ENCODE measurements at places on chromosomes 12 and 14.
A peak's percentile ranks its signal among the peaks of the same experiment; 100 is the strongest.

GRCh38 chr12:6193853-6194815 is 6.1 kb upstream of the CD9 start:
- no peak for DNase-seq

- DNase-seq, result no peak
Measured at GRCh38 chr12:104163631-104164030, 25.6 kb upstream of the NFYB start.

DNA sequence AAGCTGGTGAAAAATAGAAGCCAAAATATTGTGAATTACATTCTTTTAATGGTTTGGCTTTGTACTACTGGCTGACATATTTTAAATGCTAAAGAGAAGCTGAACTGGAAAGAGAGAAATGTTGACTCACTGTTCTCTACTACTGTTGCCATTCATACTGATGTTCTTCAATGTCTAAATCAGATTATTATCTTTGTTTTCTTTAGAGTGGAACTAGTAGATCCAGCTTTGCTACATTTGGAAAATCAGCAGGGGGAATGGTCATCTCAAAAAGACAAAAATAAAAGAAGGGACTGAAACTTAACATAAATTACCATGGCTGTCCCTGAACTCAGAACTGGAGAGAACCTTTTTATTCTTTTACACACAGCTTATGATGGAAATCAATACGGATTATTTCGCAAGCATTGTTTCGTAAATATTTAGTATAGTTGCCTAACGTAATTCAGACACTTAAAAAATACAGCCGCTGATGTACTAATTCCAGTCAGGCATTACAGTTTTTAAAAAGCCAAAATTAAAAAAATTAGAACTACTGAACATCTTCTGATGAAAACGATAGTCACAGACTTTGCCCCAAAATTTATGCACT is 76.3 kb upstream of the OTX2 start:
- no peak for DNase-seq

GRCh38 chr12:23534196-23534595 is 415.3 kb downstream of the SOX5 start:
- no peak for DNase-seq

DNA sequence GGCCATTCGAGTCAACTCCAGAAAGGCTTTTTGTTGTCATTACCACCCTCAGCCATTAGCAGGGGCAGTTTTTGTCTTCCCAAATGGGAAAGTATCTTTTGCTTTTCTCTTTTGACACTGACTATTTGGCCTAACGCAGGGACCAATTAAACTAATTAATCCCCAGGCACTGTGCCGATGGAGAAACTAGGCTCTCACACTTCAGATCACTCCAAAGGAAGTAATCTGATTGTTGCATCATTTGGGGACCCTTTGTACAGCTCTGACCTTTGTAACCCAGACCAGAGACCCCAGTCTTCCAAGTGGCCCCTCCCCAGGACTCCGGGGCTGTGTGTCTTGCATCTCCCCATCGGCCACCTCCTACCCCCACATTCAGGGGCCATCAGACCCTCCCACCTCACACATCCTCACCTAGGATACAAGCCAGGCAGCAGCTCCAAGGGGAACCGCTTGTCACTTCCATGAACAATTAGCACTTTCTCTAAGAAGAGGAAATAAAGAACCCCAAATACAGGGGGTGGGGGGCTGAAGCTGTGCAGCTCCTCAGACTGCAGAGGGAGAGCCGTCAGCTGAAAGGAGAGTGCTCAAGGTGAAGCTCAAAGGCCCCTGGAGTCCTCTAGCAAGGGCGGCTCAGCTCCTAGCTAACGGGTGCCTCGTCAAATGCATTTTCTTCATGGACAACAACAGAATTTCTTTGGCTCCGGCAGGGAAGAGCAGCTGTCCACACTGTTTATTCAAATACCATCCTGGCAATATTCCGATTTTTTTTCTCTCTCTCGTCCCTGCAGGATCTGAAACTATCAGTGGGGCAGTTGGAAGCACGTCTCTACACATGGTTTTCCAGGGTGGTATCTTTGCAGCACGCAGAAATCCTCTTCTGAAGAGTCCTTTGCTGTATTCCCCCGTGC is 64.3 kb upstream of the DIO3 start:
- DNase-seq, result no peak

DNA sequence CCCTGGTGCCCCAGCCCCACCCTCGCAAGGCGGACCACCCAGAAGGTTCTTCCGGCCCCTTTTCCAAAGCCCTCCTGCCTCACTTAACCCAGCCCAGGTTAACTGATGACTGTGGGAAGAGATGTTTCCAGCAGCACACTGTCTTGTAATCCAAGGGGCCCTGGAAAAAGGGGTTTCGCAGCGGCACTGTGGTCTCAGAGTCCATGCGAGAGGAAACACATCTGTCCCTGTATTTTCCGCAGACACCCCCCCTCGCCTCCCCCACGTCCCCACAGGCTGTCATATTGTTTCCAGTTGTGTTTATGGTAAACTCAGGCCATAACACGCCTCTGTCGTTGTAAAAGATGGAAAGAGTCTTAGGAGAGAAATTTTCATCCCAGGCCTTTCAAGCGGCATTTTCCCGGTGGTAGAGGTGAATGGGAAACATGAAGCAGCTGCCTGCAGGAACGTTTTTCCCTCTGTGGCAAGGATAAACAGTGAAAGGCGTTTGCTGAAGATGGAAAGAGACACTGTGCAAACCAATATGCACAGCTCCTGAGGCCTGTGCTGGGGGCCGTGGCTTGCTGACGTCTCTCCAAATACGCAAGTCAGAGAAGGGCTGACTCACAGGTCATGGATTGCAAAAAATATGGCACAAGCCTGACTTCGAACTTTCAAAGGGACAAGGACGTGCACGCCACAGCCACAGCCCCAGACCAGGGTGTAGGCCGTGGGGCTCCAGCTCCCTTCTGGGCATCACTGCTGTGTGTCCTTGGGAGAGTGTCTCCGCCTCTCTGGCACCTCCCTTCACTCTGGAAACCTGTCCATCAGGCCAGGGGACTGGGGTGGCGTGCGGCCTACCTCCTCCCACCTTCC is 22.5 kb upstream of the FZD10 start:
- no peak for DNase-seq

DNA sequence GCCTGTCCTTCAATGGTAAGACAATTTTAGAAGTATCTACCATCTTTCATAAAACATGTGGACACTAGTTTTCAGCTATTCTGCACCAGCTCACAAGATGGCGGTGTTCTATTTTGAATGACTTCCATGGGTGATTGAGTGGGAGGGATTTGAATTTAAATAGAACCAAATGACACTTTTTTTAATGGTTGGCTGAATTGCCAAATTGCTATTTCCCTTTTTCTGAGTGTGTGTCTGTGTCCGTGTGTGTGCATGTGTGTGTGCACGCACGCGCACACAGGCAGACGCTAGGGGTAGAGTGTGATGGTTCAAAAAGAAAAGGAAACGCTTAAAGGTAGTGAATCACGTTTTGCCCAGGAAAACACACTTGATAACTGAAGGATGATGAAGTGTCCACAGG is 362.6 kb downstream of the DAD1 start:
- no peak for DNase-seq

DNA sequence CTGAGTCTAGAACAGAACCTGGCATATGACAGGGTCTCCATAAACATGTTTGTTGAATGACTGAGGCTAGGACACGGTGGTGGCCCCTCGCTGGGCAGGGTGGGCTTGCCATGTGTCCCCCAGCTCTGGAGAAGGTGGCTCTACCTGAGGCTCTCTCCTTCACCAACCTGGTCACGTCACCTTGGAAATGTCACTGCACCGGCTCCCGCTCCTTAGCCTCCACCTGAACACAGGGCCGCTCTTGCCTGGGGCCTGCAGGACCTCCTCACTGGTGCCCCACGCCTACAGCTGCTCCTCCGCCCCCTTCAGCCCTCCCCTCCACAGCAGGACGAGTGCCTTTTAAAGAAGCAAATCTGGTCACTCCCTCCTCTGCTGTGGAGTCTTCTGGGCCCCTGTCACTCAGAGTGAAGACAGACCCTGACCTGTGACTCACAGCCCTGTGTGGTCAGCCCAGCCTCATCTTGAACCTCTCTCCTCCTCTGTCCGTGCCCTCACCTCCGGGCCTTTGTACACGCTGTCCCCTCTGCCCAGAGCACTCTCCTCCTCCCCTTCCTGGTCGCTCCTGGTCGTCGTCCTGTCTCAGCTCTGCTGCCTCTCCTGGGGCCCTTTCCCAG is 81.0 kb downstream of the ADGRD1 start:
- no peak for DNase-seq

- no peak for DNase-seq
Measured at GRCh38 chr12:94169495-94169894, 21.1 kb downstream of the PLXNC1 start.

DNA sequence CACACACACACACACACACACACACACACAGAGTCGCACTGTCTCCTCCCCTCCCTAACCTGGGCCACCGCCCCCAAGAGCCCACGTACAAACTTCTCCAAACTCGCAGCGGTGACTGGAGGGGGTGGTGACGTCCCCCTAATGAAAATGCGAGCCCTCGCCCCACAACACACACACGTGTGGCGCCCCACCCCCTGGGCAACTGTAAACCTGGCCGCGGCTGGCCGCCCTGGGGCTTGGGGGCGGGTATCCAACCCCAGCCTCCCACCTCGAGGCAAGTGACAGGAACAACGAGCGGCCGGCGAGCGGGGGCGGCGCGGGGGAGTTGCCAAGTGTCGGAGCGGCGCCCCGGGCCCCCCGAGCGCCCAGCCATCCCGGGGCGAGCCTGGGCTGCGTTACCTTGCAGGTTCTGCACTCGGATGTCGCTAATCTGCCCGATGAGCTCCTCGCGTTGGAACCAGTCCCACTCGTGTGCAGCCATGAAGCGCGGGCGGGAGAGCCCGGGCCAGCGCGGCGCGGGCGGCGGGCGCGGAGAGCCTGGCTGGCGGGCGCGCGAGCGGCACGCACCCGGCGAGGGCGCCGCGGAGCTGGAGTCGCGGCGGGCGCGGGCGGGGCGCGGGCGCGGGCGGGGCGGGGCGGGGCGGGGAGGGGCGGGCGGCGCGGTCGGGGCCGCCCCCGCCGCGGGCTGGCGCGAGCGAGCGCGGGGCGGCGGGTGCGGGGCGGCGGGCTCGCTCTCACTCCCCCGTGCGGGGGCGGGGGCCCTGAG is at the start of gene CLMN:
Gene CLMN, minus strand, starts transcription at position 597 of the 766 bp plus-strand sequence. Its CDS starts 116 bp downstream, at position 481.
- peak; percentile 7 for DNase-seq

GRCh38 chr12:53983950-53984572 is 885 bp upstream of the HOXC10 start:
- no peak for DNase-seq

- DNase-seq, result no peak
Measured at GRCh38 chr12:24977060-24977459, 28.2 kb upstream of the BCAT1 start.

DNA sequence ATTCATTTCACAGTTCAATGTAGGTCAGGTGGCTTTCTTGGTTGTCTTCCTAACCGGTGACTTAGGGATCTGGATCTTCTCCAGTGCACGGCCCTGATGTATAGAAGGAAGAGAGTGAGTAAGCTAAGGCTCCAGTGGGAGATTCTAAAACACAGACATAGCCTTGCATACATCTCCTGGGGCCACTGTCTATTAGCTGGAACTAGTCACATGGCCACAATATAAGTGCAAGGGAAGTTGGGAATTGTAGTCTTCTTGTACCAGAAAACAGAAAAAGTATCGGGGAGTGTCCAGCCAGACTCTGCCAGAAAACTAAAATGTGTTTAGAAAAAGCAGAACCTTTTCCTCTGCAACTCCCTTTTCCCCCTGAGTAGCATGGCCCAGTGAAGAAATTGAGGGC is 531.6 kb downstream of the VRK1 start:
- DNase-seq, result no peak

DNA sequence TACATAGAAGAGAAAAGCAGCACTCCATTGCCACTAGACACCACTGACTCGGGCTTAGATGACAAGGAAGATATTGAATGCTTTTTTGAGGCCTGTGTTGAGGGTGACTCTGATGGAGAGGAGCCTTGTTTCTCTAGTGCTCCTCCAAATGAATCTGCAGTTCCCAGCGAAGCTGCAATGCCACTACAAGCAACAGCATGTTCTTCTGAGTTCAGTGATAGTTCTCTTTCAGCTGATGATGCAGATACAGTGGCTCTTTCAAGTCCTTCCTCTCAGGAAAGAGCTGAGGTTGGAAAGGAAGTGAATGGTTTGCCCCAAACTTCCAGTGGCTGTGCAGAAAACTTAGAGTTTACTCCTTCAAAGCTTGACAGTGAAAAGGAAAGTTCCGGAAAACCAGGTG is 114.5 kb upstream of the NPAS3 start:
- DNase-seq, result no peak

GRCh38 chr12:116609319-116610114 is 50.3 kb downstream of the MAP1LC3B2 start:
- no peak for DNase-seq

- no peak for DNase-seq
Measured at GRCh38 chr12:2064071-2064507, 11.3 kb downstream of the CACNA1C start.

- no peak for DNase-seq
Measured at GRCh38 chr12:113880326-113880725, 85.8 kb downstream of the RBM19 start.

DNA sequence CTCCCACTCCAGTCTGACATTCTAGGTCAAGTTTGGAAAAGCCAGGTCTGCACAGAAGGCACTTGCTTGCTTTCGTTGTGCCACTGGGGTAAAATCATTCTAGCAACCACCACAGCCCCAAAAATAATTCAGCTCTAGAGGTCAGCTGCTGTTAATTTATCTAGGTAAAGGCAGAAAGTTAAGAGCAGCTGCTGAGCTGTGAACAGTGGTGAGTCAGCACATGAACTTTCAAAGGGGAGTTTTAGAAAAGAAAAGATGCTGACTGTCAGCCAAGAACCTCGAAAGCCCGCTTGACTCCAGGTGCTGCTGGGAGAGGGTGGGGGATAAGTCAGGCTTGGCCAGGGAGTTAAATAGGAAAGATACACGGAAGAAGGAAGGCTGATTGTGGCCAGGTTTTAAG is 12.7 kb downstream of the CCDC197 start:
- DNase-seq, result no peak

- no peak for DNase-seq
Measured at GRCh38 chr14:64692189-64692985, 11.8 kb upstream of the PLEKHG3 start.

GRCh38 chr14:64919618-64920017 is 5.4 kb downstream of the CHURC1 start:
- DNase-seq, result no peak

GRCh38 chr12:8816448-8817050 is 5.9 kb upstream of the A2ML1 start:
- DNase-seq, result no peak

- peak; percentile 32 for DNase-seq
Measured at GRCh38 chr12:56157201-56158028, 744 bp upstream of the MYL6 start.

DNA sequence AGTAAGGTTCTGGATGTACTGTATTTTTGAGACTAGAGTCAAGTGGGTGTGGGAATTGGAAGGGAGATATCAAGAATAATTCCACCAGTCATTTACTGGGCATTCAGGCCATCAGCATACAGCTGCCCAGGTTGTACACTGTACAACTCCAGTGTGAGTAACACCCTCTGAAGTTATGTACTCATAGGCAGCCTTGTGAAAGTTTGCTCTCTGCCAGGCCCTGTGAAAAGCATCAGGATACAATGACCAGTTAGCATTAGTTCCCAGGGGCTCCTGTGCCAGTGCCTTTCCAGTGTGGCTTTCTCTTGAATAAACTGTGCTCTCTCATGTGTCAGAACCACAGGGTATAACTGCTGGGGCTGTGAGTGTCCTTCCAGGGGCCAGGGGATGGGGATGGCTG is 89.7 kb downstream of the LGMN start:
- DNase-seq, result no peak

GRCh38 chr12:18576104-18576626 is 161.6 kb downstream of the PLCZ1 start:
- DNase-seq, result no peak
